ENCODE measurements at places on chromosomes 11 and 22. TPM values are rescaled to one million over a fixed set of nuclear protein-coding genes. Genes with fewer than 3 reads are reported as not detected.
A peak's percentile ranks its signal among the peaks of the same experiment; 100 is the strongest.

SAA1 gene
- total RNA-seq = not detected

GRCh38 chr22:50603511-50604255 is 3.1 kb downstream of the MAPK8IP2 start:
- peaks cover 10% of the 10 kb centered on the region for H3K4me1 ChIP-seq
- H3K27ac ChIP-seq = no peak overlapping the region
- peaks cover 4% of the 10 kb centered on the region for H3K27me3 ChIP-seq
- no peaks in the 10 kb centered on the region for H3K36me3 ChIP-seq
- no peak for DNase-seq

DNA sequence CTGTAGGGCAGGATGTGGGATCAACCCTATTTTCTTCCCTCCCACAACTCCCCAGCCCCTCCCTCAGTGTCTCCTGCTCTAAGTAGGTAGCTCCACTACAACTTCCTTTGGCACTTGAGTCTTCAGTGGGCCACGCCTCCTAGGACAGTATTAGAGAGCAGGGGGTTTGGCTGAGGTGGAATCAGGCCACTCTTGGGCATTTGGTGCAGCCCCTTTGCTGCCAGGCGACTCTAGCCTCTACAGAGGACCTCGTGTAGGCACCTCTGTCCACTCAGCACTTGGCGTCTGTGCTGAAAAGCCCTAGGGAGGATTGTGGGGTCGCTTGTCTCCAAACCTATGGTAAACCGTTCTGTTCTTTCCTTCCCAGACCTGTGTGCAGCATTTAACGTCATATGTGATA is 2.7 kb downstream of the FADD start:
- H3K36me3 ChIP-seq = peaks cover 19% of the 10 kb centered on the region
- no peak for DNase-seq
- H3K27ac ChIP-seq = no peak overlapping the region
- no peaks in the 10 kb centered on the region for H3K27me3 ChIP-seq
- H3K4me1 ChIP-seq = peaks cover 12% of the 10 kb centered on the region
- no peak overlapping the region for H3K4me3 ChIP-seq

SYT8 gene
- not detected for total RNA-seq

SCN3B gene
- 12.2 TPM for total RNA-seq

ALDH3B1 gene
- 3.0 TPM for total RNA-seq

DNA sequence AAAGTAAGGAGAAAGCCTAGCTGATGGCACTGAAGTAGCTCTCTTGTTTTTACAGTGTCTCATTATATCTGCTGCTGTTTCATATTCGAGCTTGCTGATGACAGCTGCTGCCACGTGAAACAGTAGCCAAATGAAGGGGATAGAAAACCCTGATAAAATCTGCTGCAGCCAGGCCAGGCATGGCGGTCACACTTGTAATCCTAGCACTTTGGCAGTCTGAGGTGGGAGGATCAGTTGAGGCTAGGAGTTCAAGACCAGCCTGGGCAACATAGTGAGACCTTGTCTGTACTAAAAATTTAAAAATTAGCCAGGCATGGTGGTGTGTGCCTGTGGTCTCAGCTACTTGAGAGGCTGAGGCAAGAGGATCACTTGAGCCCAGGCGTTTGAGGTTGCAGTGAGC is 13.4 kb downstream of the IFT46 start:
- H3K36me3 ChIP-seq = peaks cover 36% of the 10 kb centered on the region
- no peak overlapping the region for H3K27ac ChIP-seq
- no peaks in the 10 kb centered on the region for H3K27me3 ChIP-seq
- no peak overlapping the region for H3K4me3 ChIP-seq

DNA sequence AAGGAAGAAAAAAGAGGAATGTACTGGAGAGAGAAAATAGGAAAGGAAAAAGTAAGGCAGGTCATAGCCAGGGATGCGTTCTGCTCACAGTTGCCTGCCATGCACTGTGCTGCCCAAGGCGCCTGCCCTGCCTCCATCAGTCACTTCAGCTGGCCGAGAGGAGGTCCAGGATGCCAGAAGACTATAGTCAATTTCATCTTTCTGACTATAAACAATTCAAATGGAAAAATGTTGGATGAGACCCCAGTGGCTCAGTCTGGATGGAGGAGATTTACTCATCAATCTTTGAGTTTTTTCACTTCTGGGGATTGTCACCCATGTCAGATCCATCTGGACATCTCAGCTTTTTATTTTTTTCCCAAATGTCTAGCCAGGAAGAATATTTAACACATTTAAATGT is 36.7 kb upstream of the CLMP start:
- H3K27ac ChIP-seq = no peak overlapping the region
- peaks cover 7% of the 10 kb centered on the region for H3K4me1 ChIP-seq
- H3K4me3 ChIP-seq = no peak overlapping the region
- no peaks in the 10 kb centered on the region for H3K27me3 ChIP-seq
- DNase-seq = no peak

POGLUT3 gene
- 22.3 TPM for total RNA-seq

CWC15 gene
- total RNA-seq = 25.7 TPM

GRCh38 chr11:133712051-133712560 is 133.2 kb downstream of the SPATA19 start:
- no peaks in the 10 kb centered on the region for H3K4me1 ChIP-seq
- no peak overlapping the region for H3K27ac ChIP-seq
- H3K4me3 ChIP-seq = no peak overlapping the region
- no peaks in the 10 kb centered on the region for H3K27me3 ChIP-seq
- DNase-seq = no peak
- H3K36me3 ChIP-seq = no peaks in the 10 kb centered on the region

RIMBP3B gene
- total RNA-seq = 0.54 TPM

DNA sequence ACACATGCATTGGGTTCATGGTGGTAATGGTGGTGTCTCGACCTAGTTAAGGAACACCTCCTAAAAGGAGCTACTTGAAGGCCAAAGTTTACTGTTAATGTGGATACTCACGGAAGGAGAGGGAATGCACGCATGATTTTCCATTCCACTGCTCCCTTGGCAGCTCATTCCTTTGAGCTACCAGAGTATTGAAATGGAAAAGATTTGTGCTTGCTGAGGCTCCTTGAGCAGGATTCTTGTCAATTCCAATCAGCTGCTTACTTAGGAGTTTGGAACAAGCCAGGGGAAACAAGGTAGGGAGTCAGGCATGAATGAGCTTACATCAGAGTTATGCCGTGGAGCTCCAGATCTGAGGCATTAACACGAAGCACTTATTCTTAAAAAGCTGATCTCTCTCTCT is 108.8 kb downstream of the GRIA4 start:
- H3K27ac ChIP-seq = peak overlapping the region; percentile 85
- no peak overlapping the region for H3K4me3 ChIP-seq
- H3K27me3 ChIP-seq = no peaks in the 10 kb centered on the region
- H3K4me1 ChIP-seq = peaks cover 16% of the 10 kb centered on the region

DNA sequence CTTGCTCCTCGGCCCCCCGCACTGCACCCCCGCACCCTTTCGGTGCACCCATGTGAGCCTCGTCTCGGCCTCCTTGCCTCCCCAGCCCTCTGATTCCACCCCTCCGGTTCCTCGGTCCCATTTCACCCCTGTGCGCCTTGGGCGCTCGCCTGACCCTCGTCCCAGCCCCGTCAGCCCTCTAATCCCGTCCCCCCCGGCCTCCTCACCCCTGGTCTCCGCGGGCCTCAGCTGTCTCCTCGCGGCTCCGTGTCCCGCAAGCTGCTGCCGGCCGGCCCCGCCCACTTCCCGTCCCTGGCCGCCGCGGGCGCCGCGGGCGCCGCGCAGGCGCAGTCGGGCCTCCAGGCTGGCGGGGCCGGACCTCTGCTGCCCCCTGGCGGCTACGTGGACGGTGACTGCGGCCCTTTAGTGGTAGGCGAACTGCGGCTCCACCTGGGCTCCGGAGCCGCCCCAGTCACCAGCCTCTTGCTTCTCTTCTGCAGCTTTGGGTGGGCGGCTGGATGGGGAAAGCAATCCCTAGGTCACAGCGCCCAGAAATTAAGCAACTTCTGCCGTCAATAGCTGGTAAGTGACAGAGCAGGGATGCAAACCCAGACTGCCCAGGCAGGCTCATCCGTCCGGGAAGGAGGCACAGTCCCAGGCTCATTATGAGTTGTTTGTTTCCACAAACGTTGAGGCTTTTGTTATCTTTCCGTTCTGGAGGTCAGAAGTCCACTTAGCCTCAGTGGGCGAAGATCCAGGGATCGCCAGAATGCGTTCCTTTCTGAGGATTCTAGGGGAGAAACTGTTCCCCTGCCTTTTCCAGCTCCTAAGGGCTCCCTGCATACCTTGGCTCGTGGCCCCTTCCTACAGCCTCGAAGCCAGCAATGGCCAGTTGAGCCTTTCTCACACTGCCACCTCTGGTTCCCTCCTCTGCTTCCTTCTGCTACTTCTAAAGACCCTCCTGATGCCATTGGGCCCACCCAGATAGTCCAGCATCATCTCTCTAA is at the start of gene PPM1F:
Gene PPM1F (minus strand): TSS at position 263 of the 986 bp plus-strand sequence. CDS start 6,800 bp downstream, outside the sequence.
- H3K4me1 ChIP-seq = peaks cover 10% of the 10 kb centered on the region
- H3K27me3 ChIP-seq = no peaks in the 10 kb centered on the region
- peak within 1 kb of the TSS; percentile 65 for H3K4me3 ChIP-seq
- DNase-seq = peak; percentile 85
- no peak within 1 kb of the TSS for H3K27ac ChIP-seq

DNA sequence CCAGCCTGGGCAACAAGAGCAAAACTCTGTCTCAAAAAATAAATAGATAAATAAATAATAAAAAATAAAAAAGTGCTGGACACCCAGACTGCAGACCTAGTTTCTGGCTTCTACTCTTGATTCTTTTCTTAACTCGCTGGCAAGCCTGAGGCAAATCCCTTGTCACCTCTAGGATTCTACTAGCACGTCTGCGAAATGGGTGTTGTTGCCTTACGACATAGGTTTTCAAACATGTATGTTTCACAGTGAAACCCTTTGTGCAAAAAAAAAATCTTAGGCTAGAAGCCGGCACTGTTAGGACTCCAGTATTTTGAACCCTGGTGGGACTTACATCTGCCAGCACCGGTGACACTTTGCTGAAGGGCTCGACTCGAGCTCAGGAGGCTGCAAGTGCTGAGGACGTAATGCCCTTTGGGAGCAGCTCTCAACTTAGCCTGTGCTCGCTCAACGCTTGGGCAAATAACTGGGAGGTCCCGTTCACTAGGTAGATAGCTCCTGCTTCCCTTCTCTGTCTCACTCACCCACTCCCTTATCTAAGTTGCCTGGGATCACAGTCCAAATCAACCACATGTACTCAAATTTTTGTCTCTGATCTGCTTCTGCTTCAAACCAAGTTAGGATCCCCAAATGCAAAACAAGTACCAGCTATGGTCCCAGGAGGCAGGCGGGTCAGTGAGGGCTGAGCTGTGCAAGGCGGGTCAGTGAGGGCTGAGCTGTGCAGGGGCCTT is 34.7 kb upstream of the MYH9 start:
- no peaks in the 10 kb centered on the region for H3K27me3 ChIP-seq
- H3K4me1 ChIP-seq = peaks cover 4% of the 10 kb centered on the region
- no peaks in the 10 kb centered on the region for H3K36me3 ChIP-seq

DNA sequence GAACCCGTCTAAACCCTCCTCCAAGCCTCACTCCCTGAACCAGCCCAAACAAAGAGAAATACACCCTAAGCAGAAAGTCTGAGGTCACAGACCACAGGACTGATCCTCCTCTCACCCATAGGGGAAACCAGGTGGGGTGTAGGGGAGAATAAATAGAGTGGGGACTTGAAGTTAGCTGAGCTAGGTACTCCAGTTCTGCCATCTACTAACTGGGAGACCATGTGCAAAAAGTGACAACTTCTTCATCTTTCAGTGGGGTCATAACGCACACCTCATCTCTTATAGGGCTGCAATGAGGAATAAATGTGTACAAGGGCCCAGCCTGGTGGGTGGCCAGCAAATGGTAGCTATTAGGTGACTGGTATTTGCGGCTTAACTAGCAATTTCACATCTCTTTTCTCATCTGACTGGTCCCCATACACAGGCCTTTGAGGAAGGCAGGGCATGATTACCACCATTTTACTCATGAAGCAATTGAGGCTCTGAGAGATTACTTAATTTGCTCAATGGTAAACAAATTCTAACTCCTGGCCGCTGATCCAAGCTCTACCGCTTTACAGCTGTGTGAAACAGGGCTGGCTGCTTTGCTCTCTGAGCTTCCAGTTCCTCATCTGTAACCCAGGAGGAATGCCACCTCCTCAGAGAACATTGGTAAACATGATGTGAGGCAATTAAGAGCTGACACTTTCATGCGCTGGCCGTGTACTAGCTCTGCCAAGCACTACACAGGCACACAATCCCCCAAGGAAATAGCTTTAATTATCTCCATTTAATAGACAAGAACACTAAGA is 16.6 kb downstream of the TBC1D10A start:
- DNase-seq = no peak
- H3K4me3 ChIP-seq = no peak overlapping the region
- peaks cover 98% of the 10 kb centered on the region for H3K4me1 ChIP-seq
- no peaks in the 10 kb centered on the region for H3K36me3 ChIP-seq

- H3K27me3 ChIP-seq = no peaks in the 10 kb centered on the region
- no peak overlapping the region for H3K4me3 ChIP-seq
- no peak overlapping the region for H3K27ac ChIP-seq
- DNase-seq = no peak
Measured at GRCh38 chr22:37443977-37444376, 16.7 kb upstream of the ELFN2 start.

DNA sequence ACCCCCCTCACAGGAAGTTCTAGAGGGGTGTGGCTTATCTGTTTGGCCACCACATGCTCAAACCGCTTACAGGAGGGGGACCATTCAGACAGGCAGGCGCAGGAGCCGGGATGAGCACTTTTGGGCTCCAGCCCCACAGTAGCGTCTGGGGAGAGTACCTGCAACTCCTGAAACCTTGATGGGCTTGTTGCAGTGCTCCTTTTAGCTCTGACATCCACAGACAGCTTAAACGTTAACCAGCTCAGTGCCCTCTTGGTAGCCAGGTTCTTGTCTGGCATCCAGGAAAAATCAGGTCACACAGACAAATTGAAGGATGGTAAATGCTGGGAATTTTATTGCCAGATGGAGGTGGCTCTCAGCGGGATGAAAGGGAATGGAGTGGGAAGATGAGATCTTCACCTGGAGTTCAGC is 326.3 kb downstream of the ETS1 start:
- H3K27ac ChIP-seq = no peak overlapping the region
- DNase-seq = no peak
- H3K4me3 ChIP-seq = no peak overlapping the region
- H3K27me3 ChIP-seq = no peaks in the 10 kb centered on the region
- H3K36me3 ChIP-seq = no peaks in the 10 kb centered on the region

GRCh38 chr11:35664977-35665441 is 2.4 kb downstream of the TRIM44 start:
- H3K36me3 ChIP-seq = no peaks in the 10 kb centered on the region
- H3K4me1 ChIP-seq = peaks cover 14% of the 10 kb centered on the region
- H3K4me3 ChIP-seq = no peak overlapping the region

- no peak overlapping the region for H3K27ac ChIP-seq
- H3K4me1 ChIP-seq = no peaks in the 10 kb centered on the region
- H3K36me3 ChIP-seq = no peaks in the 10 kb centered on the region
- H3K4me3 ChIP-seq = no peak overlapping the region
- DNase-seq = no peak
- H3K27me3 ChIP-seq = no peaks in the 10 kb centered on the region
Measured at GRCh38 chr11:19253153-19253745, 12.5 kb upstream of the E2F8 start.

DNA sequence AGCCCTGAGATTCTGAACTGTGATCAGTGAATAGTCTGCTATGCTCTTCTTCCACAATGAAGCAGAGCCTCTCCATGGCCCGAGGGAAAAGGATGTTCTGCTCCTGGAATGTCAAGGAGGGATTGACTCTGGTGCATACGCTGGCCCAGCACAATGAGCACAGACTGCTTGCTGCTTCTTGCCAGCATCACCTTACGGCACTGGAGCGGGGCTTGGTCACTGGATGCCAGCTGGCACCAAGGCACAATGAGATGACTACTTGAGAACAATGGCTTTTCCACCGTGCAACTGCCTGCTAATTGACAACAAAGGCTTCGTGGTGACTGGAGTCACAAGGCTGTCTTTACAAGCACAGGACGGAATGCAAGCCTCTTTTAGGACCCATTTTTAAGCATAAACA is 139.2 kb downstream of the DSCAML1 start:
- no peak overlapping the region for H3K27ac ChIP-seq
- H3K27me3 ChIP-seq = no peaks in the 10 kb centered on the region

Data from thyroid gland (tissue), 4 donors.